HEK293T (cell line): ENCODE measurements at places on chromosomes 6 and 20.
A peak's percentile ranks its signal among the peaks of the same experiment; 100 is the strongest.

- no peak for DNase-seq
Observed at GRCh38 chr6:113464536-113464935, 392.6 kb upstream of the MARCKS start.

DNA sequence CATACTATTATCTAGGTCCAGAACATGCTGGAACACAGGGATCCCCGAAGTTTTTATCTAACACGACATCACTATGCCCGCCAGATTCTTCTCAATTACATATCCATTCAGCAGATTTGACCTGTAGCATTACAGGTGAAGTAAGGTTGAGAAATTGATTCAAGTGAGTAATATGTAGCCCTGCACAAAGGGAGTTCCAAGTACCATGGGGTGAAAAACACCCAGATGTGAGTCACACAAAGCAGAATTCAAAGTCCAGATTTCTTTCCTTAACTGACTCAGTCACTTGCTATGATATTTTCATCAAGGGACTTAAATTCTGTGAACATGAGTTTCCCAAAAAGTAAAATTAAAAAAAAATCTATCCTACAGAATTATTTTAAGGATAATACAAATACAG is 655.4 kb upstream of the PTCHD4 start:
- no peak for DNase-seq

- no peak for DNase-seq
Observed at GRCh38 chr6:143746202-143747119, 68.7 kb downstream of the PHACTR2 start.

DNA sequence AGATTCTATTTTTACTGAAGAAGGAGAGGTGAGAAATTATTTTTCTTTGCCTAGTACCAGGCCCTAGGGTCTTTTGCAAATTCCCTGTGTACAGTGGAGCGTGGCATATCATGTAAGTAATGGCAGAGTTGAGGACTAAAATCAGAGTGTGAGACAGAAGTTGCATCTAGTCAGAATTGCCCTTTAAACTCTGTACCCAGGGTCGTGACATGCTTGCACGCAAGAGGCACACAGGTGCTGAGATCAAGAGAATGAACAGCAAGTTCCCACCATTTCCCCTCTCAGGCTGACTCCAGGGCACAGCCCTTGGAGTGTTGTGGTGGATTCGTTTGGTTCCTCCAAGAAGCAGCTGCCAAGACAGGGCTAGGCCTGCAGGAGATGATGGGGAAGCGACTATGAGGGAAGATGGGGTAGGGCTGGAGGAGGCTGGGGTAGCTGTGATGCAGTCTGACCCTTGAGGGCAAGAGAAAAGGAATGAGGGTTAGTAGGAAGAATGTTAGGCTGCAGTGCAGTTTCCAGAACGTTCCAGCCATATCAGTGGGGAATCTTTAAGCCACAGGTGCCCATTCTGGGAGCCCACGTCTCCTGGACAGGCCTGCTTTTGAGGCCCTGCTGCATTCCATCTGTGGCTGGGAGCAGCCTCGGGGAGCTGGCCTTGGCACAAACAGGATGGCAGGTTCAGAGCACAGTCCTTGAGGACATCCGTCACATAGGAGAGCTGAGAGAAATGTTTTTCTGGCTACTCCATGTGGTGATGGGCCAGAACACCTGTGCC is 6.9 kb downstream of the NELFCD start:
- DNase-seq = no peak

DNA sequence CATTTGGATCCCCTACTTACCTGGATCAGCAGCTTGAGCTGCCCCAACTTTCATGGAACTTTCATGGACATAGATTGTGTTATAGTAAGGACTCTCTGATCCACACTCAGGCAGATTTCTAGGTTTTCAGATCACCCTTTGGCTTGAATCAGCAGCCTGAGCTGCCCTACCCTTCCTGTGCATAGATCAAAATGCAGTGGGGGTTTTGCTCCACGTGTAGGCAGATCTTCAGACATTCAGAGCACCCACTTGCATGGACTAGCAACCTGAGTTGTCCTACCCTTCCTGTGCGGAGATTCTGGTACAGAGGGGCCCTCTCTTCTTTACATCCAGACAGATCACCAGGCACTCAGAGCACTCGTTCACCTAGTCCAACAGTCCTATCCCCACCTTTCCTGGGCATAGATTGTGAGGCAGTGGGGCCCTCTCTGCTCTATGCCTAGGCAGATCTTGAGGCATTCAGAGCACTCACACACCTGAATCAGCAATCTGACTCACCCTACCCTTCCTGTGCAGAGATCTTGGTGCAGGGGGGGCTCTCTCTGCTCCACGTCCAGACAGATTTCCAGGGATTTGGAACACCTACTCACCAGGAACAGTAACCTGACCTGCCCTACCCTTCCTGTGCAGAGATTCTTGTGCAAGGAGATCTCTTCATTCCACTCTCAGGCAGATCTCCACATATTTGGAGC is 705.2 kb upstream of the NRSN1 start:
- no peak for DNase-seq

GRCh38 chr20:38842026-38842425 is 36.5 kb downstream of the PPP1R16B start:
- DNase-seq = no peak

DNA sequence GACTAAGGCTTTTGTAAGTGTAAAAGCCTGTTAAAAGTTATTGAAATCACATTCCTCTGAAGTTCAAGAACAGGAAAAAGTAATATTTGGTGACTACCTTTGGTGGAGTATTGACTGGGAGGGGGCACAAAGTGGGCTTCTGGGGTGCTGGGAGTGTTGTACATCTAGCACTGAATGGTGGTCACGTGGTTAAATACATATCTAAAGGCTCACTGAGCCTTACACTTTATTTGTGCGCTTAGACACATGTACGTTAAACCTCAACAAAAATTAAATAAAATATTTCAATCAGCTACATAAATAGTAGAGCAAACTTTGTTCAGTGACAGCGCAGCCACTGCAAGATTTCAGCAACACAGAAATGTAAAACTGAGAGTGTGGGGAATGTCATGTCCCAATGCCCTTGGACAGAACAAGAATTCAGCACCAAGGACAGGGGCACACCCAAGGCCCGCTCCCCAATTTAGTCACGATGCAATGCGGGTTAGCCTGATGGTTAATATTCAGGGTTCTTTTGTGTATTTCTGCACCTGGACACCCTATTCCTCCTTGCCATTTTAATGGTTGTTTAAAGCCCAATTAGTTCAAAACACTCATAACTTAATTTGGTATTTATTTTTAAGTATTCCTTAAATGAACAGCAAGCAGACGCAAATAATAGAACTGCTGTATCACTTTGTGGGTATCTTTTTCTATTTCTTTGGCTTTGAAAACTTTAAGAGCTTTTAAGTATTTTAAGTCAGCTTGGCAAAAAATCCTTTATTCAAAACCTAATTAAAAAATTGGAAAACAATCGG is 37.4 kb downstream of the ANGPT4 start:
- peak; percentile 53 for DNase-seq

DNA sequence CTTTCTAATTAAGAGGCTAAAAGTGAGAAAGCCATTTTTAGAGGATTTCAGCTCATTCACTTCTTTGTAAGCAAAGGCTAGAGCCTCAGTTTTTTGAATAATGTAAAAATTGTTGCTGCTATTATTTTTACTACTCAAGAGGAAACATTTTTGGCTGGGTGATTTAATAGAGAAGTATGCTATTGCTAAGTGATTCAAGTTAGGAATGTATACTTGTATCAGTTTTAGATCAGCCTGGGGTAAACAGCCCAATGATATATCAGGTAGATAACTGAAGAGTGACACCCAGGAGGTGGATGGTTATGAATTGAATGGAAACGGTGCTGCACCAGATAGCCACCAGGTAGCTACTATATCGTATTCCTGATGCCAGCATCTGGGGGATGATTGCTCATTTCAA is 9.2 kb downstream of the QKI start:
- DNase-seq = no peak

- DNase-seq = no peak
Observed at GRCh38 chr6:108648191-108648590, 87.5 kb downstream of the FOXO3 start.

- no peak for DNase-seq
Observed at GRCh38 chr6:126949786-126950185, 168.7 kb upstream of the RSPO3 start.

GRCh38 chr6:34115403-34115795 is 30.5 kb downstream of the GRM4 start:
- peak; percentile 69 for DNase-seq

GRCh38 chr6:13354331-13355042 is 26.1 kb upstream of the TBC1D7 start:
- no peak for DNase-seq

DNA sequence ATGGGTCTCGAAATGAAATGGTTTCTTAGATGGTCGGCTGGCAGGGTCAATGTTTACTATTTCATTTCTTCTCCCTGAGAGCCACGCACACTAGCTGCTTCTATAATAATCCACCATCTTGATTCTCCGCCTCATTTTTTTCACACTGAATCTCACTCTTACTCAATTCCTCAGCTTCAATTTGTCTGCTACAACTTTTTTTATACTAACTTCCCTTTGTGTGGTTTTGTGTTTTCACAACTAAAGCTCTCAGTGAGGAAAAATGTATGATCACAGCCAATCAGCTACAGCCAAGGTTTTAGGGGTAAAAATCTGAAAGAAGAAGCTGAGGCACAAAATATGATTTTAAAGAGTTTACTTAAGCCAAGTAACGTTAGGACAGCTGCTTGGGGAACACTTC is 1309.4 kb downstream of the EPHA7 start:
- DNase-seq = no peak

- no peak for DNase-seq
Observed at GRCh38 chr6:39558591-39559190, 166.5 kb downstream of the KIF6 start.

DNA sequence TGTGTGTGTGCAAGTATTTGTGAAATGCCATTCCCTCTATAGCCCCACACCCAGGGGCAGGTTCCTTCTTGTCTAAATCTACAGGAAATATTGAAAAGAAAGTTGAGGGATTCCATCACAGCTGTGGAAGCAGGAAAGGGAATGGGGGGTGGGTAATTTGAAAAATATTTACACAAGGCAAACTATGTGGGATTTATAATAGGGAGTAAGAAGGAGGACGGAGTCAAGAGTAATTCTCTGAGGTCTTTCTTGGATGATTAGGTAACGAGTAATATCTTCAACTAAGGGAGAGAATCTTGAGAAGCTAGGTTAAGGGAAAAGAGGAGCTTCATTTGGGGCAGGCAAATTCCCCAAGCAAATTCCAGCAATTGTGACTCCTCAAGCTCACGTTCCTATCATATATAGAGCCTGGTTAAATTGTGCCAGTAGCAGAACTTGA is 113.5 kb upstream of the SGK1 start:
- no peak for DNase-seq

- DNase-seq = no peak
Observed at GRCh38 chr6:45987856-45988255, 27.8 kb downstream of the CLIC5 start.

DNA sequence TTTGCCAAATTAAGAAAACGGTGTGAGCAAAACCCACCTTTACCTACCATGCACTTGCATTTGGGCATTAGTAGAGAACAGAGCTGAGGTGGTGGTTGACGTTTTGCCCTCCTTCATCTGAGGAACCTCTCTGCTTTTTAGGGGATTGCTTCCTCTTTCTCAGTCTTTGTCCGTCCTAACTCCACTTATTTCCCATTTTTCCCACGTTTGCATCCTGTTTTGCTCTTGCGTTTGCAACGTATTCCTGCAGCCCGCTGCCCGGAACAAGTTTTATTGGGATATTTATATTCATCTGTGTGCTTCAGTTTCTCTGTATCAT is 374 bp upstream of the SERINC1 start:
- no peak for DNase-seq

- DNase-seq = no peak
Observed at GRCh38 chr20:50817776-50818172, 22.9 kb downstream of the BCAS4 start.

- no peak for DNase-seq
Observed at GRCh38 chr6:148192310-148192709, 150.3 kb upstream of the SASH1 start.

GRCh38 chr6:3987053-3987452 is 91.9 kb downstream of the FAM217A start:
- no peak for DNase-seq

- no peak for DNase-seq
Observed at GRCh38 chr6:114009192-114009591, 38.2 kb upstream of the HDAC2 start.

DNA sequence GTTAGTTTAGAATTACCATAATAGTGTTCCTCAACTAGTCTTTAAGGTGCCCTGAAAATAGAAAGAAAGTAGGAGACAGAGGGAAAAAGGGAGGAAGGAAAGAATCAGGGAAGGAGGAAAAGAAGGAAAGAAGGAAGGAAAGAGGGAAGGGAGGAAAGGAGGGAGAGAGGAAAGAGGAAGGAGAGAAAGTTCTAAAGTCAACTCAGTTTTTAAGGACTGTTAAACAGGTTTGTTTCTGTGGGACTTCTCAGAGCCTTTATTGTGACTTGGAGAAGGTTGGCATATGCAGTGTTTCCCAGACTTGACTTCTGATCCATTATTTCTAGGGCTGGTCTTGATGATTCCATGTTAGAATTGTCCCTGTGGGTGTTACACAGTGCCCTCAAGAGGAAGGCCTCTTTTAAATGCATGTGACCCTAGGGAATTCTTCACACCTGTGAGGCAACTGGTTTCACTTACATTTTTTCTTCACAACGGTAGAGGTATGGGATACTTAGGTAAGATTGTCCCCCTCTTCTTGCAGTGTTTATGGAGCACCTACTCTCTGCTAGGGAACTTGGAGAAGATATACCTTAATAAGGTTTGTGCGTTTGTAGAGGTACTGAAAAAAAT is 132.7 kb upstream of the GMDS start:
- no peak for DNase-seq

- DNase-seq = no peak
Observed at GRCh38 chr6:80197474-80197873, 91.0 kb downstream of the BCKDHB start.

- no peak for DNase-seq
Observed at GRCh38 chr6:35722121-35722761, 14.6 kb upstream of the ARMC12 start.

GRCh38 chr20:41137614-41138474 is 501 bp downstream of the PLCG1 start:
- peak; percentile 62 for DNase-seq

GRCh38 chr6:15551262-15551661 is 111.6 kb downstream of the DTNBP1 start:
- no peak for DNase-seq

- DNase-seq = no peak
Observed at GRCh38 chr6:78935553-78935952, 68.2 kb downstream of the IRAK1BP1 start.

GRCh38 chr6:11947063-11947462 is 65.0 kb upstream of the HIVEP1 start:
- peak; percentile 31 for DNase-seq

DNA sequence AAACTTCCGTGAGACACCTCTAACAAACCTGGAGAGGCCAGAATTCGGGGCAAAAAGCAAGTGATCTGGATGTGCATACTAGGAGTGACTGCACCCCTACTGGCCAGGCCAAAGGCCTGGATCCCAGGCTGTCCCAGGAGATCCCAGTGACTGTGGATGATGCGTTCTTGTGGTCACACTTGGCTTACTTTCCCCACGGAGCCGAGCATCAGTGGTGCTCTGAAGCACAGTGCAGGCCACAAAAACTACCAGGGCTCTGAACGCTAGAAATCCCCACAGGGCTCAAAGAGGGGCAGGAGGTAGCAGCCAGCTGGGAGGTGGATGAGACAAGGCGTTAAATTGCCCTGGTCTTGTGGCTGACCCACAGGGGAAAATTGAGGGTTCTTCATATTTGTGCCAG is 7.1 kb downstream of the TRIM26 start:
- DNase-seq = no peak
